DMS79 treated with DMSO at 0.1 percent for 48 hours (cell line): ENCODE measurements at places on chromosomes 7 and 10.

DNA sequence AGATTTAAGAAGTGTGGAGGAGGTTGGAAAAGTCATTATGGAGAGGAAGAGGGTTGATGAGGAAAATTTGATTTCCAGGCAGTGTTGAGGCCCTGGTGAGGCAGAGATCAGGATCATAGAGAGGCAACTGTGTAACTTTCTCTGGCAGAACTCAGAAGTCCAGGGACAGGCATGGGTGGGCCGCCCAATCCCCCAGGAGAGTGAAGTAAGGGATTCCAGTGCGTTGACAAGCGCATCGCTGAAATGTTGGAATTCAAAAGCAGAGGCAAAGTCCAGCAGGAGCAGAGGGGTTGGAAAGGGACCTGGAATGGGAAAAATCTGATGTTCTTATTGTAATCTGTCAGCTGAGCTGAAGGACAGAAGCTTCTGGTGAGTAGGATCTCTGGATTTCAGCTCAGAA lies 207.3 kb downstream of the FAM107B start:
- DNase-seq: no peak

- DNase-seq: no peak
Observed at GRCh38 chr7:34242391-34242790, 337.1 kb downstream of the BMPER start.

GRCh38 chr10:61304746-61305145 lies 148.4 kb downstream of the TMEM26 start:
- DNase-seq: no peak

DNA sequence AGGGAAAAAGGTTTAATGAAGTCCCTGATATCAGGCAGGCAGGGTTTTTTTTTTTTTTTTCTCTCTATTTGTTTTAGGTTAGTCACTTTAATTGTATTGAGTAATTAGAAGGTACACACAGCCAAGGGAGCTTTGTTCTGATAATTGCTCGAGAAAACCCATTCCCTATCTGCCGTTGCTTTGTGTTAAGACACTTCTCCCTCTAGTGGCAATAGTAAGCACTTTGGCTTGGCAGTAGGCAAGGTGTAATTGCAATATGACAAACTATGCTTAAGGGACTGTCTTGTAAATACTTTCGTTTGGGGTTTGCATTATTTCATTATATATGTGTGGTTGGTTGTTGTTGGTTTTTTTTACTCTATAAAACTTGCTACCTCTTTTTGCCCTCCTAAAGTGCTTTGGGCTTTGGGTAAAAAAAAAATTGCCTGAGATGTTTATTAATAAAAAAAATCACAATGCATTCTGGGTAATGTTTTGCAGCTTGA lies 113.4 kb downstream of the BTRC start:
- DNase-seq: peak; percentile 32

- no peak for DNase-seq
Observed at GRCh38 chr10:70494536-70494935, 16.0 kb downstream of the PALD1 start.

DNA sequence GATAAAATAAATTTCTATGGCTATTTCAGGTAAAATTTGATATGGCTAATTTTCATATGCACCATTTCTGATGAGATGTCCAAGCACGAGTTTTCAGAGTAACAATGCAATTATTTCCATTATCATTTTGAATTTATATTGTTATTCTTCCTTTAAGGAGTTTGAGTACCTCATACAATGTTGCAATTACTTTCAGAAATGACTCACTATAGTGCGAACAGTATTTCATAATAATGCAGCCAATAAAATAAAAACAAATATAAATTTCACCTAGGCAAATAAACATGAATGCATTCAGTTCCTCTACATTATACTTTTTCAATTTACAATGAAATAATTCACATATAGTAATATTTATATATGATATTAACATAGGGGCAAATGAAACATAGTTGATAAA lies 78.8 kb upstream of the LRRN3 start:
- DNase-seq: no peak

- DNase-seq: peak; percentile 6
Observed at GRCh38 chr10:71302874-71303568, 16.0 kb upstream of the SLC29A3 start.

GRCh38 chr7:88262562-88262961 lies 42.7 kb upstream of the SRI start:
- DNase-seq: no peak

GRCh38 chr10:47287365-47287802 lies 12.6 kb upstream of the GDF10 start:
- DNase-seq: peak; percentile 43

DNA sequence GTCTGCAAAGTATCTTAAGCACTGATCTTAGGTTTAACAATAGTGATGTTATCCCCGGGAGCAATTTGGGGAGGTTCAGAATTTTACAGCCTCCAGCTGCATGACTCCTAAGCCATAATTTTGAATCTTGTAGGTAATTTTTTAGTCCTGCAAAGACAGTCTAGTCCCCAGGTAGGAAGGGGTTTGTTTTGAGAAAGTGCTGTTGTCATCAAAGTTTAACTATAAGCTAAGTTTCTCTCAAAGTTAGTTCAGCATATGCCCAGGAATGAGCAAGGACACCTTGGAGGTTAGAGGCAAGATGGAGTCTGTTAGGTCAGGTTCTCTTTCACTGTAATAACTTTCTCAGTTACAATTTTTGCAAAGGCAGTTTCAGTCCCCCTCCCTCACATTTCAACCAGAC lies 79.0 kb upstream of the LRGUK start:
- no peak for DNase-seq

DNA sequence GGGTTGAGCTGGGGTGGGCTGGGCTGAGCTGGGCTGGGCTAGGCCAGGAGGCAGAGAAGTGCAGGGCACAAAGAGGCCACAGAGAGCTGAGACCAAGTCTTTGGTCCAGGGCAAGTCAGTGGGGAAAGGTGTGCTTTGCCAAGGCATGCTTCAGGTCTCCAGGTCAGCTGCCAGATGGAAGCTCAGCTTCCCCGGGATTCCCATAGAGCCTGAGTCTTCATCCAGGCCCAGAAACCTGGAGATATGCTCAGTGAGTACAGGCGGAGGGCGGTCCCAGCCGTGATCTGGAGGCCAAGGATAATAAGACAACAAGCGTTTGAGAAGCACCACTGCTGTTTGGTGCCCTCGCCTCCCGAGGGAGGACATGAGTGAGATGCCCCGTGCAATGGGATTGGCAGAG lies 4.7 kb upstream of the CALN1 start:
- no peak for DNase-seq

GRCh38 chr10:100998991-100999741 lies 442 bp upstream of the LZTS2 start:
- DNase-seq: peak; percentile 14

DNA sequence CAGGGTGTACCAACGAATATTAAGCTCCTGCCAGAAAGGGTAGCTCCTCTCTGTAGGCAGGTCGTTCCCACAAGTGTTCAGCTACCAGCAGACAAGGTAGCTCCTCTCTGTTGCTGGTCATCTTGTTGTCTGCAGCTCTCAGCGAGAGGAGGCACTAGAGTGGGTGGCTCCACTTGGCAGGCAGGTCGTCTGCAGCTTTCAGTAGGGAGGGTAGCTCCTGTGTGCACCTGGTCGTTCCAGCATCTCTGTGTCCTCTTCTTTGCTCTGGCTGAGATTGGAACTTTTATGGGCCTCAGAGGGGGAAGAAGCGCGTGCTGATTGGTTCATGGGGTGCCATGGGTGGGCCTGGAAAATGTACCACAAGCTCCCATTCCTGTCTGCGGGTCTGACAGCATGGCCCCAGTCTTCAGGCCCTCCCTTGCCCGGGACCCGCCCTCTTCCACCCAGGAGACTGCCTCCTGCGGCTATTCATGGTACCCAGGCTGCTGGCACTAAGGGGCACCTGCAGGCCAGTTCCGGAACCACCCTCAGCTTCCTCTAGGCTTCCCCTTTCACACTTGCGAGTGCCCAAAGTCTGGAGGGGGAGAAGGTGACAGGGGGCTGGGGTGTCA lies 63.9 kb upstream of the CACNA2D1 start:
- no peak for DNase-seq
